Uterus (tissue), 4 donors: ENCODE measurements at places on chromosomes 6 and 20.

GRCh38 chr20:38252292-38253288 is 7.9 kb downstream of the KIAA1755 start:
- no peak for DNase-seq

GRCh38 chr6:67630146-67630545 is 1004.9 kb upstream of the ADGRB3 start:
- DNase-seq, result no peak

DNA sequence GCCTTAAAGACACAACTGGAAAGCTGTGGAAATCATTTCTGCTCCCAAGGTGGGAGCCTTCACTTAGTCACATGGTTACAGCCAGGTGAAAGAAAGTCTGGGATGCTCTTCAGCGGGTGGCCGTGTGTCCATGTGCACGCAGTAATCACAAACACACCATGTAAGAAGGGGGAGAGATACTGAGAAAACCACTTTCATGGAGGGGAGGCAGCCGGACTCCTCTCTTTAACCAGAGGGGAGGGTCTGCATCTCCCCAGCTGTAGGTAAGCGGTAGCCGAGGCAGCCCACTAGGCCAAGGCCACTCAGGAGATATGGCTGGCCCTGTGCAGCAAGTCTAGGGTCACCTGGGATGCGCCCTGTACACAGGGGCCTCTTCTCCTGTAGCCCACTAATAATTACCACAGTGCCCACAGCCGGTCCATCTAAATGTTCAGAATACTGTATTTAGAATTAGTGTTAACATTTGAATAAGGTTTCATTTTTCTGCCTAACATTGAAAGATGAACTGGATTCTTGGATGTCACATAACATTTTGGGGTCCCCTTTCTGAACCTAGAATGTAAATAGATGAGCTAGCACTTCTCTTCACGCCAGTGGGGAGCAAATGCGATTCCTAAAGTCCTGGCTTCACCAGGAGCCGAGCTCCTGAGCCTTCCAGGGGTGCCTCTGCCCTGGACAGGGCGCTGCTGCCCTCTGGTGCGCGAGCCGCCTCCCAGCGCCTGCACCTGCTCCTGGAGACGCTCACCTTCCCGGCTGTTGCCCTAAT is 15.9 kb downstream of the GPR31 start:
- no peak for DNase-seq

GRCh38 chr20:41632896-41633295 is 14.7 kb upstream of the CHD6 start:
- DNase-seq, result no peak

DNA sequence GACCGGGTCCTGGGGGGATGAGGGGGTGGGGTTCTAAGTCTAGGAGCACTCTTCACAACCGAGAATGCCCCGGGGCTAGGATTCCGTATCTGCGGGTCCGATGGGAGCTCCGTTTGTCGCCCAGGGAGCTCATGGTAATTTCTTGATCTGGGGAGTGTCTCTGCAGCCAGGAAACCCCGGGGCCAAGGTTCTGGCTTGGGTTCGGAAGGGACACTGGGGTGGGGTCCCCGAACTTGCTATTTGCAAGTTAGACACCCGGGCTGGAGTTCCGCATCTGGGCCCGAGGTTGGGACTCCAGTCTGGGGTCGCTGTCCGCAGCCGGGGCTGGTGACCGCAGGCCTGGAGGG is 397 bp downstream of the PEDS1 start:
- peak; percentile 46 for DNase-seq

GRCh38 chr20:33878583-33878982 is 67.4 kb downstream of the CHMP4B start:
- DNase-seq, result no peak

DNA sequence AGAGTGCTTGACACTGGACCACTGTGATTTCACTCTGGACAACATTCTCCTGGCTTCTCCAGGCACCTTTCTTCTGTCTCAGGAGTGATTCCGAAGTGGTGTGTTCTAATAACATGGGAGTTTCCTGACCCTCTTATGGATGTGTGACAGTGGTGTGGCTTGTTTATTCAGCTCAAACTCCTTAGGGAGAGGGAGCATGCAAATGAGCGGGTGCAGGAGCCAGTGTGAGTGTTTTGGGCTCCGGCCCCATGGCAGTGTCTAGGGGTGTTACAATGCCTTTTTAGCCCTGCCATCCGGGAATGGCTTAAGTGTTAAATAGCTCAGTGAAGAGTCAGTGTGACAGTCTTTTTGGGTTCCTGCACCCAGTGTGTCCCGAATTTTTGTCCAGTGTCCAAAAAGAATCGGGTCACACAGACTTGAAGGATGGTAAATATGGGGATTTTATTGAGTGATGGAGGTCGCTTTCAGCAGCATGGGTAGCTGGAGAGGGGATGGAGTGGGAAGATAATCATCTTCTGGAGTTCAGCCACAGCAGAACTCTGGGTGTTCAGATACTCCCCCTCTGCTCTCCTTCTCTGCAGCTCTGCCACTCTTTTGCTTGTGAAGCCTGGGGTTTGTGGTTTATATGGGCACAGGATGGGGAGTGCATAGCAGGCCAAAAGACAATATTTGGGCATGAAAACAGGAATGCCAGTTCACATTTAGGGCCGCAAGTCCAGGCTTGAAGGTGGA is 928.9 kb upstream of the CITED2 start:
- DNase-seq, result no peak

DNA sequence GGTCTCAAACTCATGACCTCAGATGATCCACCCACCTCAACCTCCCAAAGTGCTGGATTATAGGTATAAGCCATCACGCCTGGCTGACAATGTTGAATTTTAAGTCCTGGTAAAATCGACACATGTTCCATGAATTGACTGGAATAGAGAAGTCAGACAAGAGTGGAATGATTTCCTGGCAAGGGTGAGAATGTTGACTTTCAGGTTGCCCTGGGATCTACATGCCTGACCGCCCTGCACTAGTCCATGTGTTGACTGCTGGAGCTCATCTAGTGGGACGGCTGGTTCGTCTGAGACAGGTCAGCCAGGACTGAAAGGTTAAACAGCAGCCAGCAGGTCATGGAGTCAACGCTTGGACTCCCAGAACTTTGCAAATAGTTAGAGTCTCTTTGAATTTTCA is 88.8 kb downstream of the SASH1 start:
- no peak for DNase-seq

DNA sequence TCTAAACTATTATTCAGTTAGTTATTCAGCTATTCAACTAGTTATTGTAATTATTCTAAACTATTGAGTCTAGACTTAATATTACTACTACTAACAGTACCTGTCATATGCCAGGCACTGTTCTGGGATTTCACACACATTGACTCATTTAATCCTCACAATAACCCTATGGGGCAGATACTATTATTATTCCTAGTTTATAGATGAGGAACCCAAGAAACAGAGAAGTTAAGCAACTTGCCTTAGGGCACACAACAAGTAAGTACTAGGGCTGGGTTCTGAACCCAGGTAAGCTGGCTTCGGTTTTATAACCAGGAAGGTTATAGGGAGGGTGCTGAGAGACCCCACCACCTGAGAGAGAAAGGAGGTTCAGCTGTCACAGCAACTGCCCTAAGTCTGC is 7.8 kb downstream of the TEAD3 start:
- no peak for DNase-seq

- no peak for DNase-seq
Measured at GRCh38 chr6:10180138-10181074, 234.5 kb downstream of the TFAP2A start.

- DNase-seq, result no peak
Measured at GRCh38 chr6:103081876-103082630, 1688.5 kb downstream of the GRIK2 start.

GRCh38 chr20:39660226-39660625 is 698.1 kb downstream of the DHX35 start:
- DNase-seq, result no peak

- peak; percentile 69 for DNase-seq
Measured at GRCh38 chr6:27157459-27158315, 89.8 kb upstream of the PRSS16 start.

- DNase-seq, result no peak
Measured at GRCh38 chr6:31352683-31353383, 4.1 kb downstream of the HLA-B start.

DNA sequence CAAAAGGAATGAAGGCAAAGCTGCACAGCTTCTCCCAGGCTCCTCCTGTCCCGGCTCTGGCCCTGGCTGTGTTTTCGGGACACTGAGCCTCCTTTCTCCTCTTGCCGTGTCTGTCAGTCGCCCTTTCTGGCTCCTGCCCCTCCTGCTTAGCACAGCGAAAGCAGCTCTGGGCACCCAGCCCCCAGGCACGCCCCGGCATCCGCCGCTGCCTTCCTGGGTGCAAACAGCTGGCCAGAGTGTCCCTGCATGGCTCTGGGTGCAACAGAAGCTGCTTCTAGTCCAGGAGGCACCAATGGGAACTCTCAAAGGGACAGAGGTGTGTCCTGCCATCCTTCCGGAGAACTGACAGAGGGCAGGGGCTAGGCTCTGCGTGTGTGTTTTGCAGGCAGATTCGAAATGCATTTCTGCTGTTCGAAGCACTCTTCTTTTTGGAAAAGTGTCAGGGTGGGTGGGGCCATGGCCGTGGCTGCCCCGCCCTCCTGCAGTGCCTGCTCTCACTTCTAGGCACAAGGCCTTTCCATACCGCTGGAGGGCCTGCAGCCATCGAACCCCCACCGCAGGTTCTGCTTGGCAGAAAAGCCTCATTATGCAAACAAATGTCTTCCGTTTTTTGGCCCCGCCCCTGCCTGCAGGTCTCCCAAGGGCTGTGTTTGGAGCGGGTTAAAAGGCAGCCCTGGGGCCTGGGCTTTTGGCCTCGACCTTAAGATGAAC is 15.5 kb downstream of the COL9A3 start:
- no peak for DNase-seq

DNA sequence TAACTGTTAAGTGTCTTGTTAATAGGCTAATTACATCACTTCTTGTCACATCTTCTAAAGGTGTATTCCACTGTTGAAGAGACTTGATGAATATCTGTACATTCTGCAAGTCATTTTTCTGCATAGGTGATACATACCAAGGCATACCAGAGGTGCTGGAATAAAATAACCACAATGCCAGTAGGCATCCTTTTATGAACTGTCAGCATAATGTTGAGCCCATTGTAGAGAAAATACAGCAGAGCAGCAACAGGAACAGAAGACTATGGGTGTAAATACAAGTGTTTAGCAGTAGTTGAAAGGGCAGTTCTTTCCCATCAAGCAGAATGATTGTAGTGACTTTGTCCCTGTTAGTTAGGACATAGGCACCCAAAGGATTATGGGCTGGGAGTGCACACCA is 44.4 kb upstream of the ZNF337 start:
- no peak for DNase-seq

DNA sequence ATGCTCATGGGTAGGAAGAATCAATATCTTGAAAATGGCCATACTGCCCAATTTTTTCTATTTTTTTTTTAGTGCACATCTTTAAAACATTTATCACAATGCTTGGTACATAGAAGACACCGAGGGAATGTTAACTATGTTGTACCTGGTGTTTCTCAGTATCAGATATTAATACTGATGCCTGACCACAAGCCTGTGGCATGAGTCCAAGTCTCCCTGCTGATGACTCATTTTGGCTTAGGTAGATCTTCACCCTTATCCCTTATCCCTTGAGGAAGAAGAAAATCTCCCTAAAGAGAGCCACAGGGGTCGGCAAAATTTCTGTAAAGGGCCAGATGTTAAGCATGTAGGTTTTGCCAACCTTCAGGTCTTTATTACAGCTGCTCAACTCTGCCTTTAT is 14.5 kb downstream of the CD109 start:
- peak; percentile 54 for DNase-seq

DNA sequence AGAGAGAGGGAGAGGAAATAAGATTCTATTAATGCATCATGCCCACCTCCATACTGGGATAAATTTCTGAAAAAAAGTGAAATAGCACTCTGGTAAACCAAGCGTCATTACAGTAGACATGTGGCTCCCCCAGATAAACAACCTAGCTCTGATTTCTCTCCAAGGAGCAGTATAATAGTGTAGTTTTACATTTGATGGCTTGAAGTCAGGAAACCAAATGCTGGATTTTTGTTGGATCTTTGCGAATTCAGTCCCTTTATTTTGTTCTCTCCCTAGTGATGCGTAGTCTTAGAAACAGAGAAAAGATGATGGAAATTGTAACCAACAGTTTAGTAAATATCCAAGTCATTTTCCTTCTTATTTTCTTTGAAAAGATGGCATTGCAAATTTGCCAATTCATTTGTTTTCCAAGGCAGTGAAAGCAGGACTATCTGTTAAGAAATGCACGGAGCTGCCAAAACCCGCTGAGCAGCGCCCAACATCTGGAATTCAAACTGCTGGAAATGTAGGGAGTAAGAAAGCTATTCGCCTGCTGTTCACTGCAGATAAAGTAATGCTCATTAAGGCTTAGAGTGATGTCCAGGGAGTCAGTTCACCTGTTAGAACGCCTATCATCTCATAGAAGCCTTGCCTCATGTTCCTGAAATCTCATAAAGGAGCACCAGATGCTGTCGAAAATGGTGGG is 85.7 kb upstream of the DOK5 start:
- DNase-seq, result no peak

GRCh38 chr6:119587537-119587936 is 238.0 kb upstream of the MAN1A1 start:
- DNase-seq, result no peak

DNA sequence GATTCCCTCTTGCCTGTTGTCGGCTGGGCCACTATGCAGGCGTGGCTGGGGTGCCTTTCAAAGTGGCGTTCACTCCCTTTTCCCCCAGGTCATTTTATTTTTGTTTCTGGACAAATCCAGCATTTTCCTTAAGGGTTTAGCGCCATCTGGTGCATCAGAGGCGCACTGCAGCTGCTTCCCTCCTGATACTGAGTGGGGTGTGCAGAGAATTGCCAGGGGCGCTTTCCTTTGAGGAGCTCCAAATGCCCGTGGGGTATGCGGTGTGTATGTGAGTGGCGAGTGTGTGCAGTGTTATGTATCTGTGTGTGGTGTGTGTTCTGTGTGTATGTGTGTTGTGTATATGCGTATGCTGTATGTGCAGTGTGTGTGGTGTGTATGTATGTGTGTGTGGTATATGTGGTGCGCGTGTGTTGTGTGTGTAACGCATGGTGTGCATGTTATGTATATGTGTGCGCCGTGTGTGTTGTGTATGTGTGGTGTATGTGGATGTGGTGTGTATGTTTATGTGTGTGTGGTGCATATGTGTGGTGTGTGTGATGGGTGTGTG is 100.1 kb upstream of the AGPAT4 start:
- peak; percentile 70 for DNase-seq

DNA sequence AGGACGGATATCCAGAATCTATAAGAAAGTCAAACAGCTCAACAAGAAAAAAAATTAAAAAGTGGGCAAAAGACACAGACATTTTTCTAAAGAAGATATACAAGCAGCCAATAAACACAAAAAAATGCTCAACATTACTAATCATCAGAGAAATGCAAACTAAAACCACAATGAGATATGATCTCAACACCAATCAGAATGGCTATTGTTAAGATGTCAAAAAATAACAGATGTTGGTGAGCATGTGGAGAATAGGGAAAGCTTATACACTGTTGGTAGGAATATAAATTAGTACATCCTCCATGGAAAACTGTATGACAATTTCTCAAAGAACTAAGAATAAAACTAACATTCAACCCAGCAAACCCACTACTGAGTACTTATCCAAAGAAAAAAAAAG is 23.3 kb upstream of the OSTM1 start:
- DNase-seq, result no peak
